ENCODE measurements at places on chromosomes 5 and 9. TPM values are rescaled to one million over a fixed set of nuclear protein-coding genes. Genes with fewer than 3 reads are reported as not detected.

The CDC37L1 gene
- total RNA-seq, result 39.9 TPM

The OTP gene
- not detected for total RNA-seq

The SPATA31A3 gene
- not detected for total RNA-seq

The ELOVL7 gene
- total RNA-seq, result 4.1 TPM

The GPR150 gene
- total RNA-seq, result not detected

The GFI1B gene
- 0.41 TPM for total RNA-seq

The ZDHHC21 gene
- total RNA-seq, result 53.4 TPM

The FIBCD1 gene
- 0.82 TPM for total RNA-seq

The TAF11L10 gene
- not detected for total RNA-seq

DNA sequence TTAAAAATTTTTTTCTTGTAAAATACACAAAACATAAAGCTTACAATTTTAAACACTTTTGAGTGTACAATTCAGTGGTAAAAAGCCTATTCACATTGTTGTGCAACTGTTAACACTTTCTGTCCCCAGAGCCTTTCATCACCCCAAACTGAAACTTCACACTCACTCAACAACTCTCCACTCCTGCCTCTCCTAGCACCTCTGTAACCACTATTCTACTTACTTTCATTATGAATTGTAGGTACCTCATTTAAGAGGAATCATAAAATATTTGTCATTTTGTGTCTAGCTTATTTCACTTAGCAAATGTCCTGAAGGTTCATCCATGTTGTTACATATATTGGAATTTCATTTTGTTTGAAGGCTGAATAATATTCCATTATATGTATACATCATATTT is 4.3 kb upstream of the ZNF510 start:
- DNase-seq, result no peak

DNA sequence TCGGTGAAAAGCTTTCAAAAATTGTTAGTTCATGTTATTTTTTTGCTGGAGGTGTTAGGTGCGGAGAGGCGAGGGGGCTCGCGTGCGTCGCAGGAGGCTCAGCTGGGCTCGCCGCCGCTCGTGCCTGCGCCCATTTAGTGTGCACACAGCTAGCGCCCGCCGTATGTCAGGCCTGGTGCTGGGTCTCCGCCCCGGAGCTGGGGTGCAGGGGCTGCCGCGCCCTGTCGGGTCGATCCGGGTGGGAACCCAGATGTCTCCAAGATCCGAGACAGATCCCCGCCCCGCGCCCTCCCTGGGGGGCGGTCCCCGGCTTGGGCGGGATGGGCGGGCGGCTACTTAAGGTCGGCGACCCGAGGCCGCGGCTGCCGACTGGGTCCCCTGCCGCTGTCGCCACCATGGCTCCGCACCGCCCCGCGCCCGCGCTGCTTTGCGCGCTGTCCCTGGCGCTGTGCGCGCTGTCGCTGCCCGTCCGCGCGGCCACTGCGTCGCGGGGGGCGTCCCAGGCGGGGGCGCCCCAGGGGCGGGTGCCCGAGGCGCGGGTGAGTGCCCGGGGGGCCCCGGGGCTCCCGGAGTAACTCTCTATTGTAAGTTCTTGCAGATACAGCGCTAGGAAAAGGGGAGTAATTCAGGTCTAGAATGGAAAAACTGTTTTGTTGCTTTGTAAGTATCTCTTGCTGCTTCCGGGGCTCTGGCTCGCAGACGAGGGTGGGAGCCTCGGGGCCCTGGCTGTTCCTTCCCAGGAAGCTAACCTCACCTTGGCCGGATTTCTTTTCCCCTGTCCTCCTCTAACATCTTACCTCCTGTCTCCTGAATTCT is 31.7 kb downstream of the GSN start:
- DNase-seq, result peak; percentile 74

DNA sequence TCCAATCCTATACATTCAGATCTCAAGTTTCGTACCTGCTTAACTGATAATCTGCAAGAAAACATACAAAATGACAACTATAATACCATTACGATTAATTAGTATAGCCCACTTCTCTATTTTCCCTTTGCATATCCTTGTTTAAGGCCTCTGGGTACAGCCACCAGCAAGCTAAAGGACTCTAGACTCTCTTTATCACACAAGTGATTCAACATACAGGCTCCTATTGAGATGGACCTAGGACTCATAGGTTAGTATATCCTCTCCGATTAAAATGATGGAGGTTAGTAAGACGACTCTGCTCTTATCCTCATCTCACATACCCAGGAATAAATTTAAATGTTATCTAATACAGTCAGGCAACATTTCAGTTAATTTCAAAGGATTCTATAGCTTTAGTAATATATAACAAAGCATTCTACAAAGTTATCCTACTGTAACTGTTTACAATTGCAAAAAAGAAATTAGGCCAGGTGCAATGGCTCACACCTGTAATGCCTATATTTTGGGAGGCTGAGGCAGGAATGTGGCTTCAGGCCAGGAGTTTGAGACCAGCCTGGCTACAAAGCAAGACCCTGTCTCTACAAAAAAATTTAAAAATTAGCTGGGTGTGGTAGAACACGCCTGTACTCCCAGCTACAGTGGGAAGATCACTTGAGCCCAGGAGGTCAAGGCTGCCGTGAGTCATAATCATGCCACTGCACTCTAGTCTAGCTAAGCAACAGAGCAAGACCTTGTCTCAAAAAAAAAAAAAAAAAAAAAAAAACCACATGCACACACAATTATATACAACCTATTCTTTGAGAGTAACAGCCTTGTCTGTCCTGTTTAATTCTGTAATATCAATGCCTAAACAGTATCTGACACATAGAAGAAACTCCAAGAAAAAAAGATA is 15.4 kb downstream of the HAUS6 start:
- no peak for DNase-seq

- DNase-seq, result no peak
Observed at GRCh38 chr5:123721675-123722276, 209.8 kb downstream of the CSNK1G3 start.

DNA sequence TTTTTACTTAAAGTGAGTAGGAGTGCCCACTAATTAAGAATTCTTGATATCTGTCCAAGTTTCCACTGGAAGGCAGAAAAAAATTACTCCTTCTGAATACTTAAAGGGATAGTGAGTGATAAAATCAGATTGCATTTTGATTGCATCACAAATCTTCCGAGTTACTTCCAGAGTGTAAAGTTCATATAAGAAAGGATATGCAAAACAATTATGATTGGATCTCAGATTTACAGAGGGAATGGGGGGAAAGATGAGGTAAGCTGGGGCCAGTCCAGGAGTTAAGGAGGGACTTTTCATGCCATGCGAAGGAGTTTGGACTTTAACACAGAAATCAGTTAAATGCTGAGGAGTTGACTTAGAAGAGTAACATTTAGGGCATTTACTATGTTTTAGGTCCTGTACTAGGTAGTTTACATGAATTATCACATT is 9.3 kb upstream of the RNF145 start:
- DNase-seq, result no peak

- DNase-seq, result no peak
Observed at GRCh38 chr9:112203536-112203935, 28.4 kb upstream of the SUSD1 start.

DNA sequence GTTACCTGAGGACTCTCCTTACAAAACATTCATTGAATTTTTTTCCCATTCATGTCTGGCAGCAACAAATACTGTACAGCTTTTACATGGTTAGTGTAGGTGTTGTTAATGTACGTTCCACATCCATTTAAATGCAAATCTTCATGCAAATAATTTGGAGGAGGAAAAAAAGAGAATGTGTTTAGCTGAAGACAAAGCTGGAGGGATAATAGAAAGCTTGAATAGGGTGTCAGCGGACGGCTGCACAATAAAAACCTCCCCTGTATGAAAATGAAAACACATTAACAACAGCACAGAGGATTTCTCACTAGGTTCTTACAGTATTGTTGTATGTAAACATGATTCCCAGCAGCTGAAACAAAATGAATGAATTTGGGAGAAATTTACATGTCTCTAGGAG is 231.5 kb downstream of the ZNF608 start:
- DNase-seq, result no peak

GRCh38 chr5:106521701-106522100 is 1149.0 kb downstream of the EFNA5 start:
- DNase-seq, result peak; percentile 2

- no peak for DNase-seq
Observed at GRCh38 chr9:100030548-100030947, 68.3 kb downstream of the ERP44 start.

- no peak for DNase-seq
Observed at GRCh38 chr9:92974761-92975755, 27.7 kb downstream of the FGD3 start.

DNA sequence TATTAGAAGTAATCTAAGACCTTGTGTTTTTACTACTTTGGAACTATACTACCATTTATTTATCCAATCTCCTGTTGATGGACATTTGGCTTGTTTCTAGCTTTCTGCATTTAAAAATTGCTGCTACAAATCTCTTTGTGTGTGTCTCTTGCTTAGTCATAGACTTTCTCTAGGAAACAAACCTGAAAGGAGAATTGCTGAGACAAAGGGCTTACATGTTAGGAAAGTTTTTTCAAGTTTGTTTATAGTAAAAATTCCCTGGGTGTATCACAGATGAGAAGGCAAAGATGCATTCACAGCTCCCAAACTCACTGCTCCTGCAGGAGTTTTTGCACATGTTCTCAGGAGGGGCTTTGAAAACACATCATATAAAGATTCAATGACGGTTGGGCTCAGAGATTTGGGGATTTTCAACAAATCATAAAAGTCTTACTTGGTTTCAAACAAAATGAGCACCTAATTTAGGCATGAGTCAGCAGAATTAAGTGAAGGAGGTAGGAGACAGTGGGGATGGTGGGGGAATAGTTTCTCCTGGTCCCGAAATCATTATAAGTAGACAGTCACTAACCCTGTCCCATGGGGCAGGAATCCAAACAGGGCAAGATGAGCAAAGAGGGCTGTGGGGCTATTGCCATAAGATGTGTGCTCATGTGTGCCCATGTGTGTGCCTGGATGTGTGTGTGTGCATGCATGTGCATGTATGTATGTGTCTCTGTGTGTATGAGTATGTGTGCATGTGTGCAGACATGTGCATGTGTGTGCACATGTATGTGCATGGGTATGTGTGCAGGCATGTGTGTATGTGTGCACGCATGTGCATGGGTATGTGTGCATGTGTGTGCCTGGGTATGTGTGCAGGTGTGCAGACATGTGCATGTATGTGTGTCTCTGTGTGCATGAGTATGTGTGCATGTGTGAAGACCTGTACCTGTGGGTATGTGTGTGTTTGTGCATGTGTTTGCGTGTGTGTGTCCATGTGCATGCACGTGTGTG is 43.4 kb upstream of the S1PR3 start:
- no peak for DNase-seq

GRCh38 chr9:34271265-34272006 is 57.6 kb downstream of the KIF24 start:
- DNase-seq, result no peak

- no peak for DNase-seq
Observed at GRCh38 chr9:91126761-91127445, 234.8 kb downstream of the AUH start.

DNA sequence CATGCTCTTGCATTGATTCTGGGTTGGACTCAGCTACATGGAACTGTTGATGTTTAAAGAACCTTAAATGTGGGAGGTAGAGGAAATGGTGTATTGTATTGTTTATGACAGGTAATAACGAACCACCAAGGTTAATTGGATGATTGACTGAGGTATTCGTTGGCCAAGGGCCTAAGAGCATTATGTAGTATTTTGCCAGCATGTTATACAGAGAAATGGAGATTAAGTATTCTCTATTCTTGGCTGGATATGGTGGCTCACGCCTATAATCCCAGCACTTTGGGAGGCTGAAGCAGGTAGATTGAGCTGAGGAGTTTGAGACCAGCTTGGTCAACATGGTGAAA is 59.0 kb upstream of the CDK20 start:
- DNase-seq, result no peak

DNA sequence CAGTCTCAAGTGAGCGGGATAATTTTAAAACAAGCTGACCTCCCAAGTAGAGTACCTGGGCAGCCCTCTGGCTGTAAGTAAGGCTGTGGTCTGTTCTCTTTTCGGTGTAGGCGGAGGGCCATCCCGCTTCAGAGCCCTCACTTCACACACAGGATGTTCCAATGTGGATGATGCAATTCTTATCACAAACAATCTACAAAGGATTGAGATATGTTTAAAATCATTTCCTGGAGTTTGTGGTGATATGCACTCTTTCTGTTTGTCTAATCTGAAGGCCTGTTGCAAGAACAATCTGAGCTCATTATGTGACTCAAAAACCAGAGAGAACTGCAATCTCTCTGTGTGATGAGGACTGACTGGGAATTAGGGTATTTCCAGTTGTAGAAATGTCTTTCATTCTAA is 42.5 kb downstream of the ITGA2 start:
- no peak for DNase-seq

DNA sequence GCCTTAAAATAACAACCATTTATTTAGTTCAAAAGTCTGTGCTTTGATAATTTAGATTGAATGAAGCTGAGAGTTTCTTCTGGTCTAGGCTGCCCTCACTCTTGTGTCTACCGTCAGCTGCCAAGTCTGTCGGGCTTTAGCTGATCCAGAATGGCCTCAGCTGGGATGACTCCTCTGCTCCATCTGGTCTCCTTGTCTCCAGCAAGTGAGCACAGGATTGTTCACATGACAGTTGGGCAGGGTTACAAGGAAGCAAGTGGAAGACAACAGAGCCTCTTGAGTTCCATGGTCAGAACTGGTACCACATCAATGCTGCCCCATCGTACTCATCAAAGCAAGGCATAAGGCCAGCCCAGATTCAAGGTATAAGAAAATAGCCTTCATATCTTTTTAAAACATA is 9.0 kb downstream of the HTR1A start:
- DNase-seq, result no peak

- DNase-seq, result no peak
Observed at GRCh38 chr9:73853549-73853948, 643.6 kb upstream of the RORB start.

- no peak for DNase-seq
Observed at GRCh38 chr5:161412792-161413191, 133.7 kb downstream of the GABRB2 start.

DNA sequence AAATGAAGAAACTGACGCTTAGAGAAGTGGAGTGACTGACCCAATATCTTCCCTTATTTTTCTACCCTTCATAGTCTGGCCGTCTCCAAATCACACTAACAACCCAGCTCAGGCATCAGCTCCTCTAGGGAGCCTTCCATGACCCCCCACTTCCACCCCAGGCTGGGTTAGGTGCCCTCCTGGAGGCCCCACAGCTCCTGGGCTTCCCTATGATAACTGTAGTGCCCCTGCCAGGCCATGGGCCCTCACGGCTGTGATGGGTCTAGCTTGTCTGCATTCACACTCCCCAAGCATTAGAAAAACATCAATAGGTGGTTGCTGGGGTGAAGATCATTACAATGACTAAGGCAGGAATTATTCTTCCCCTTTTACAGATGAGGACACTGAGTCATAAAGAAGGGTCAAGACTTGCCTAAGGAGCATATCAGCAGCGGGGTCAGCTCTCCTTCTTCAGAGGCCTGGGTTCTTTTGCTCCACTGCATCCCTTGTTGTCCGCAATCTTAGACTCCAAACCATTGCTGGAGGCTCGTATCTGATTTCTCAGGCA is 7.3 kb downstream of the CORO2A start:
- no peak for DNase-seq

GRCh38 chr9:110440172-110440571 is 102.5 kb upstream of the TXNDC8 start:
- DNase-seq, result no peak

Measured in frontal cortex (tissue), 4 donors.